Activated B cell treated with CpG ODN at 0.5 μM for 24 hours (primary cell): ENCODE measurements at places on chromosomes 5 and 9. TPM values are rescaled to one million over a fixed set of nuclear protein-coding genes. Genes with fewer than 3 reads are reported as not detected.

CDKN2B gene
- 0.32 and 0.38 TPM in 2 replicates for total RNA-seq

ELOVL7 gene
- total RNA-seq: 0.32 and 0.69 TPM in 2 replicates

GABRA1 gene
- not detected in 2 replicates for total RNA-seq

WDR70 gene
- 48.3 and 58.6 TPM in 2 replicates for total RNA-seq

DNA sequence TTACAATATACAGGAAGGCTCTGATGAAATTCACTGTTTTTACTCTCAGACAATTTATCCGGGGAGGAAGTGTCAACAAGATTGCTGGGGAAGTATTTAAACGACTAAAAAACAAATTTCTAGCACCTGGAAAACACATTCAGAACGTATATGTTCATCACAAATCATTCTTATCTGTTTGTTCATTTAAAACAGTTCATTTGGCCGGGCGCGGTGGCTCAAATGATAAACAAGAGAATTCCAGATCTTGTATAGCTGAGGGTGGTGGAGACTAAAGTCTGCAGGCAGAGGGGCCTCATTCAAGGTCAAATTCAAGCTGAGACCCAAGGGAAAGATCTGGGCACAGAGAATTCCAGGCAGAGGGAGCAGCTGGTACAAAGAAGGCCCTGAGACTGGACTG, 90.0 kb downstream of the STK10 start:
- DNase-seq: no peak
- H3K36me3 ChIP-seq: peaks cover 76% of the 10 kb centered on the region
- H3K4me3 ChIP-seq: no peak overlapping the region
- no peaks in the 10 kb centered on the region for H3K4me1 ChIP-seq

- no peaks in the 10 kb centered on the region for H3K4me1 ChIP-seq
- DNase-seq: no peak
- peaks cover 20% of the 10 kb centered on the region for H3K27me3 ChIP-seq
Measured at GRCh38 chr5:72474516-72474915, 32.7 kb downstream of the ZNF366 start.

GRCh38 chr9:130181678-130182380, 9.6 kb downstream of the NCS1 start:
- no peaks in the 10 kb centered on the region for H3K4me1 ChIP-seq
- H3K4me3 ChIP-seq: no peak overlapping the region
- H3K36me3 ChIP-seq: no peaks in the 10 kb centered on the region
- H3K27ac ChIP-seq: no peak overlapping the region
- DNase-seq: no peak
- peaks cover 5% of the 10 kb centered on the region for H3K27me3 ChIP-seq

- H3K27ac ChIP-seq: no peak overlapping the region
- no peak for DNase-seq
- H3K27me3 ChIP-seq: peaks cover 1% of the 10 kb centered on the region
- no peaks in the 10 kb centered on the region for H3K4me1 ChIP-seq
- no peak overlapping the region for H3K4me3 ChIP-seq
Measured at GRCh38 chr9:108696156-108696555, 159.6 kb downstream of the ACTL7B start.

GRCh38 chr9:113461285-113461684, 2.2 kb upstream of the RGS3 start:
- no peaks in the 10 kb centered on the region for H3K36me3 ChIP-seq
- H3K4me1 ChIP-seq: no peaks in the 10 kb centered on the region
- DNase-seq: no peak
- no peaks in the 10 kb centered on the region for H3K27me3 ChIP-seq
- no peak overlapping the region for H3K4me3 ChIP-seq

DNA sequence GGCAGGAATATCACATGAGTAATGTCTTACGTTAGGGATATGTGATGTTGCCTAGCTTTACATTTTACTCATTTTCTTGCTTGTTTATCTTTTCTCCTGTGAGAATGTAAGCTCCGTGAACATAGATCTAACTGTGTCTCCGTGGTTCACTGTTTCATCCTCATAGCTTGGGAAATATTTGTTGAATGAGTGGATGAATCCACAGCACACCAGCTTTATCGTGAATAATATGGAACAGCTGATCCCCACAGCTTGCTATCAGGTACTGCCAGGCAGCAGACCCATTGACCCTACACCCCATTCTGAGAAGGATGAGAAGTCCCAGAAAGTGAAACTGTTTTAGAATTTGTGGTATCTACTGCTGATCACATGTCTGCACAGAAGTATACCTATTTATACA, 106.8 kb upstream of the FBN2 start:
- H3K36me3 ChIP-seq: no peaks in the 10 kb centered on the region
